ENCODE measurements at places on chromosomes 12 and 14.
A peak's percentile ranks its signal among the peaks of the same experiment; 100 is the strongest.

GRCh38 chr12:105933671-105934665, 204.8 kb downstream of the NUAK1 start:
- no peak for DNase-seq

DNA sequence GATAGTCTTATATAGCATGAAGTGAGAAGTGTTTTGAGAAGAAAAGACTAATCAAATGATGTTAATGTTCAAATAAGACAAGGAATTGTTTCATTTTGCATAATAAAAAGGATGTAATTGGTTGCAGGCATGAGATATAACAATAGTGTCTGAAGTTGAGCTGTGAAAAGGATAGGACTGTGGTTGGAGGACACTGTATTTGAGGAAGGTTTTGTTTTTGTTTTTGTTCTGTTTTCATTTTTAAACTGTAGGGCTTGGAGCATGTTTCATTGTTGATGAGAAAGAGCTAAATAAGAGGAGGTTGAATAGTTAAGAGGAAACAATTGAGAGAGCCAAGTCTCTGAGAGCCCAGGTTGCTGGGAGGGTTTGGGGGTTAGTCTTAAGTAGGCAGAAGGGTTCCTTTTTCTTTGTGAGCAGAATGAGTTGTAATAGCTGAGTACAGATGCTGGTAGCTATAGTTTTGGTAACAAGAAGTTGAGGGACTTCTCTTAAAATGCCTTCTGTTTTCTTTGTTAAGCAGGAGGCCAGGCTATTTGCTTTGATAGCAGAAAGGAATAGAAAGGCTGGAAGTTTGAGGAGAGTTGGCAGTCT, 58.4 kb downstream of the CCDC91 start:
- DNase-seq: no peak

DNA sequence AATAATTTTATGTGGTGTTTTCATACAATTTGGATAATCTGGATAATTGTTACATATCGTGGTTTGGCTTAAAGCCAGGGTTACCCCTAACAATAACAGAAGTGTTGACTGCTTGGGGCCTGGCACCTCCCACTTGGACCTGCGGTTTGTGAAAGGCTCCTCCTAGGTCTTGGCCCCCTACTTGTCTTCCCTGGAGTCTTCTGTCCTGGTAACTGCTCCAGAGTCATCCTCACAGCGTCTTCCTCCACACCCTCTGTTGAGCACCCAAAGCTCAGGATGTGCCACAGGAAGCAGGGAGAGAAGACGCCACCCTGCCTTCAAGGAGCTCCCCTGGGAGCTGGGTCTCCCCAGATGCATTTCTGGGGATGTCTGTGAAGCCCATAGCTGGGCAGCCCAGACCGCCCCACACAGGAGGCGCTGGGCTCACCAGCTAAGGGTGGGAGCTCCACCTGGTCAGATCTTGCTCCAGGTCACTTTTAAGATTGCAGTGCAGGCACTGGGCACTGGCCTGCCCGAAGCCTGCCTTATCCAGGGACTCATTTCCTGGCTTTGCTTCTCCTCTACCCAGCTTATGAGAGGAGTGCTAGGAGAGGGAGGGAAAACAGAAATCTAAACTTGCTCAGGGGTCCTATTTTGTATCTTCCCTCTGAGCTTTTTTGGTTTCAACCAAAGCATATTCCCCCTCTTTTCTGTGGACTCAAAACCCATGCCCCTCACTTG, 98.2 kb downstream of the ZFP36L1 start:
- no peak for DNase-seq

GRCh38 chr14:77023001-77023996, 5.2 kb downstream of the IRF2BPL start:
- peak; percentile 66 for DNase-seq

GRCh38 chr12:5889381-5890047, 55.5 kb downstream of the ANO2 start:
- DNase-seq: peak; percentile 60

GRCh38 chr12:97386133-97386581, 76.4 kb upstream of the RMST start:
- DNase-seq: no peak
